ENCODE measurements at places on chromosomes 11 and 22.

DNA sequence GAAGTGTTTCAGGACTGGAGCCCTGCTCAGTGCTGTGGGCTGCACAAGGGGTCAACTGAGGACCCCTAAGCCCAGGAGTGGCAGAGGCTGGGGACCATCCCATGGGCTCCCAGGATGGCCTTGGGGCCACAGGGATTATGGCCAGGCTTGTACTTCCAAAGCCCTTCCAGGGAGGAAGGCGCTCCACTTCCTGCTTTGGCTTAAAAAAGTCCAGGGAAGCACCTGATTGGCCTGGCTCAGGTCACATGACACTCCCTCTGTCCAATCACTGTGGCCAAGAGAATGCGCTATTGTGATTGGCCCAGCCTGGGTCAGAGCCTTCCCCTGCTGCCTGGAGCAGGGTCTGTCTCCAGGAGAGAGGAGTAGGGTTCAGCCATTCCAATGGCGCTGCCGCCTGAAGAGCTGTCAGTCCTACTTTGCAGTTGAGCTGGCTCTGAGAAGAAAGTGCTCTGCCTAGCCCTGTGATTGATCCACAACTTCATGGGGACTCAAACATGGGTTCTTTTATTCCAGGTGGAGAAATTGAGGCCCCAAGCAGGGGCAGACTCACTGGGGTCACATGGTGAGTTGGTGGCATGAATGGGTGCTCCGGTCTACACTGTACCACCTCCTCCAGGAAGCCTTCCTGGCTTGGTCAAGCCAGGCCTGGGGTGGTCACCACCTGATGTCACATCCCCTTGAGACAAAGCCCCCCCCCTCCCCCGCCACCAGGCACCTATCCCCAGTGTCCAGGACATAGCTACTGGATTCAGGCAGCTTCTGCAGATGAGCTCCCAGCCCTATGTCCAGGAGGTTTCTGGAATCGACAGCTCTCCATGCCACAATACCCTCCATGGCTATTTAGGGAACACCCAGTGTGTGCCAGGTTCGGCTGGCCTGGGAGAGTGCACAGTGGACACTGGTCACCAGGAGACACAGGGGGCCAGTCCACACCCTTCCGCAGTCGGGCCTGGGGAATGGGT lies 48.2 kb downstream of the RTN4R start:
- no peak for DNase-seq

- peak; percentile 82 for DNase-seq
Measured at GRCh38 chr11:71472941-71473792, 20.2 kb downstream of the NADSYN1 start.

- no peak for DNase-seq
Measured at GRCh38 chr11:36744375-36745168, 146.5 kb upstream of the RAG2 start.

GRCh38 chr11:13221722-13222121 lies 55.9 kb upstream of the BMAL1 start:
- no peak for DNase-seq

- no peak for DNase-seq
Measured at GRCh38 chr22:17777005-17777716, 2.9 kb upstream of the BID start.

Data from chondrocyte (in vitro differentiated cells).